Aorta (tissue), 5 donors: ENCODE measurements at places on chromosomes 13 and 19. TPM values are rescaled to one million over a fixed set of nuclear protein-coding genes. Genes with fewer than 3 reads are reported as not detected.

DNA sequence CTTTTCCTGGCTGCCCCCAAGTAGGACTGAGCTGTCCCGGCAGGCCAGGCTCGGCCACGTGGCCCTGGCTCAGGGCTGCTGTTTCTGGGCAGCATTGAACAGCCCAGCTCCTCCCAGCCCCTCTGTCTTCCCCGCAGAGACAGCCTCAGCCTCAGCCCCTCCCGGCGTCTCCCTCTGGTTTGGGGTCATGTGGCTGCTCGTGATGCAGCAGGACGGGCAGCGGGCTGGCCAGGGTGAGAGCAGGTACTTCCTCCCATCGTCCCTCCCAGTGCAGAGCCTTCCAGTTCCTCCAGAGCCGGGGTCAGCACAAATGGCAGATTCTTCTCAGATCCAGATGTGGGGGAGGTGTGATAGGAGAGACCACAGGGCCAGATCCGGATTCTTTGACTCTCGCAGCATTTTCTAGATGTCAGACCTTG lies 114.6 kb downstream of the KDM4B start:
- no peak overlapping the region for H3K4me3 ChIP-seq
- peak; percentile 83 for DNase-seq
- no peaks in the 10 kb centered on the region for H3K27me3 ChIP-seq
- H3K36me3 ChIP-seq = no peaks in the 10 kb centered on the region
- H3K27ac ChIP-seq = no peak overlapping the region
- H3K4me1 ChIP-seq = no peaks in the 10 kb centered on the region

DNA sequence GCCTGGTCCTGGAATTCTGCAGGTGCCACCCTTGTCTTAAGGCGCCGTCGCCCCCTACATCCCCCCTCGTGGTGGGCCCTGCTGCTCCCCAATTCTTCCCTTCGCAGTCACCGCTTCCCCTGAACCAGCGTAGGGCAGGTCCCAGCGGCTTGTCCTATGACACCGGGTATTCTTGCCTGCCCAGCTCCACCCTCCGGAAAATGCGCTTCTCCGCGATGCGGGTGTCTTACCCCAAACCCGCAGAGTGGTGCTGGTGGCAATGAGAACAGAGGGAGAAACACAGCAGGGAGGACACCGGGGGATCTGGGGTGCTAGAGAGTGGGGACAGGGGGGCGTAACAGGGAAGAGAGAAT lies 9.0 kb downstream of the ZNF808 start:
- no peaks in the 10 kb centered on the region for H3K36me3 ChIP-seq
- no peak overlapping the region for H3K27ac ChIP-seq
- H3K4me1 ChIP-seq = no peaks in the 10 kb centered on the region
- peak overlapping the region; percentile 67 for H3K4me3 ChIP-seq
- DNase-seq = peak; percentile 80
- no peaks in the 10 kb centered on the region for H3K27me3 ChIP-seq

- no peaks in the 10 kb centered on the region for H3K36me3 ChIP-seq
- no peak overlapping the region for H3K27ac ChIP-seq
- H3K4me1 ChIP-seq = no peaks in the 10 kb centered on the region
- no peaks in the 10 kb centered on the region for H3K27me3 ChIP-seq
- DNase-seq = no peak
Observed at GRCh38 chr19:47805313-47805712, 962 bp upstream of the TPRX1 start.

GRCh38 chr19:32238076-32238475 lies 107.3 kb upstream of the ZNF507 start:
- DNase-seq = no peak
- H3K27ac ChIP-seq = no peak overlapping the region
- no peaks in the 10 kb centered on the region for H3K27me3 ChIP-seq

- H3K36me3 ChIP-seq = no peaks in the 10 kb centered on the region
- no peaks in the 10 kb centered on the region for H3K4me1 ChIP-seq
- no peaks in the 10 kb centered on the region for H3K27me3 ChIP-seq
- H3K27ac ChIP-seq = no peak overlapping the region
Observed at GRCh38 chr19:16376649-16377048, 52.0 kb downstream of the KLF2 start.

GRCh38 chr19:49073514-49074378 lies 1.2 kb upstream of the KCNA7 start:
- no peaks in the 10 kb centered on the region for H3K4me1 ChIP-seq
- H3K27me3 ChIP-seq = no peaks in the 10 kb centered on the region
- H3K4me3 ChIP-seq = no peak overlapping the region
- no peak for DNase-seq
- H3K27ac ChIP-seq = no peak overlapping the region

DNA sequence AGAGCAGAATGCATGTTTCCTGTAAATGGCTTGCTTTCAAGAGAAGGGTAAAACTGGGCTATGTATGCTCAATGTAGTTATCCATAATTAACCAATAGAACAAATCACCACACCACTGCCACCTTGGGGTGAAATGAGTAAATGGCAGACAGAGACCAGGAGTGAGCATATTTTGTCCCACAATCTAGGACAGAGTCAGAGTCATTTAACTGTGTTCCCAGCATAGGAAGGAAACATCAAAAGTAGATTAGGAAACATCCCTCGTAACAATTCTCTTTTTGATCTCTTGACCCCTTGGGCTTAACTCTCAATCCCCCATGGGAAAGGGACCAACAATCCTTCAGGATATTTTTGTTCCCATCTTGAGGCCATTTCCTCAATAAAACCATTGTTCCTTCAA lies 224.8 kb downstream of the NHLRC3 start:
- no peak overlapping the region for H3K4me3 ChIP-seq
- H3K36me3 ChIP-seq = no peaks in the 10 kb centered on the region
- no peaks in the 10 kb centered on the region for H3K4me1 ChIP-seq
- no peaks in the 10 kb centered on the region for H3K27me3 ChIP-seq

KLF5 gene
- total RNA-seq = 3.6 TPM

SIGLEC8 gene
- 0.16 TPM for total RNA-seq
